ENCODE measurements at places on chromosomes 12 and 14.

DNA sequence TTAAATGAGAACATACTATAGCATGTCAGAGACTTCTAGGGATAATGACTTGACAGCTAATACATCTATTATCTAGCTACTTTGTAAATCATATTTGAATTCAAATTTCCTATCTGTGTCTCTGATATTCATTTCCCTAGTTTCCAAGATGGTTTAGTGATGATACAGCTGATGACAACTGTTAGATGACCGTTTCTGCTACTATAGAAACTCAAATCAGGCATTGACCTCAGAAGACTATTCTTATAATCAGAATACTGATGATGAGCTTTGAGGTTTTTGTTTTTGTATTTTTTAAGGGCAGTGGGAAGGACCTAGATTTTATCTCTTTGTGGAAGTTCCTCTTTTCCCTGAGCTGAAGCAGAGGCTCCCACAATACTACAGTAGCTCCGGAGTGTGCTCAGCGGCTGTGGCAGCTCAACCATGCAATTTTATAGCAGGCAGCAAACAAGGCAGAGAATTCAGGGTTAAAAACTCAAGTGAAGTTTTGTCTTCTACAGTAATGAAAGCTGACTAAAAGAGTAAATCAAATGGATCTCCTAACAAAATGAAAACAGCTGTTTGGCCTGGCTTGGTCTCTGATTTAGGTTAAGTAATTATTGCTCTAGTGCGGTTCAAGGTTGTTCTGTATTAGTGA is 145.1 kb downstream of the SLC25A21 start:
- DNase-seq = no peak

DNA sequence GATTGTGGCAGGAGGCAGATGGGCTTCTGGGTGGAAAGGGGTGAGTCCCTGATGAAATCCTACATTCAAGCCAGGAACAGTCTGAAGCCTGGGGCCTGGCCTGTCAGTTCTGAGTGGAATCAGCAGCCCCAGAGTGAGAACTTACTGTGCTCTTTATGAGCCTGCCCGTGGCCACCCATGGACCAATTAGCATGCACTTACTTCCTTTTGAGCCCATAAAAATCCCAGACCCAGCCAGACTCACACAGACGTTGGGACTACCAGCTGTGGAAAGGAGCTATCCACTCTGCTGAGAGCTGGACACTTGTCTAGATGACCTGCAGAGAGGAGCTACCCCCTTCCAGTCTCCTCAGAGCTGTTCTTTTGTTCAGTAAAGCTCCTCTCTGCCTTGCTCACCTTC is 104.5 kb downstream of the MNAT1 start:
- no peak for DNase-seq

DNA sequence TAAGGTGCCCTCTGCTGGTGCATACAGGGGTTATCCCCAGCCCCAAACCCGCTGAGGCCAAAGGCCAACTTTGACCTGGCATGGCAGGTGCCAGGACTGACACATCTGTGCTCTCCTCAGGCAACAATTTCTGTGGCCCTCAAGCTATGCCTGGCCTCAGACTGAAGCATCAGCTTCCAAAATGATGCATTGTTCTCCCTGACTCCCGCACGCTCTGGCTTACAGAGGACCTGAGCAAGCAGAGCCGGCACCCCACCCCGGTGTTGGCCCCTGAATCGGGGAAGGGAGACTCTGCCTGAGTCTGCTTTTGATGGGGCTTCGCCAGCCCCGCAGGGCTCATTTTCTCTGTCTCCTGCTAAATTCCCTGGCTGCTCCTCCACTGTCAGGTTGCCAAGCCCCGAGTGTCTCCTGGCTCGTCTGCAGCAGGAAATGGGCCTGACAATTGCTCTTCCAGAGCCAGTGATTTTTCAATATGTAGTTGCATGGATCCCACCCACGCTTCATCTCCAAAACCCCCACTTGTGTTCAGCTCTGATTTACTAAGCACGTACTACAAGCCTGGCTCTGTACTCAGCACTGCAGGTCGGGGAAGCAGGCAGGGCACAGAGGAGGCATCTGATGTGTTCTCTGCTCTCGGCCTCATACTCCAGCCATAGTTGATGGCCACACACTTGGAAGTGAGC is 126.1 kb downstream of the SLC38A6 start:
- DNase-seq = no peak

DNA sequence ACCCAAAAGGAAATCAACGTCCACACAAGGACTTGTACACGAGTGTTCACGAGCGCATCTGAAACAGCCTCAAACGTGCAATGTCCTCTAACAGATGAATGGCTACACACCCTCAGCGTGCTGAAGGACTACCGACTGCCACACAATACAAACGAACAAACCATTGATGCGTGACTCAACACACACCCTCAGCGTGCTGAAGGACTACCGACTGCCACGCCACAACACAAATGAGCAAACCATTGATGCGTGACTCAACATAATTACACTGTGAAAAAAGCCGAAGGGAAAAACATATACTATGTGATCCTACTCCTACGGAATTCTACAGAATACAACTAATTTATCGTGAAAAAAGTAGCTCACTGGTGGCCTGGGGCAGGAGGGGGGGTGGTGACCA is 25.1 kb upstream of the BTBD6 start:
- no peak for DNase-seq

- DNase-seq = no peak
Observed at GRCh38 chr12:94374124-94374523, 85.5 kb downstream of the CEP83 start.

DNA sequence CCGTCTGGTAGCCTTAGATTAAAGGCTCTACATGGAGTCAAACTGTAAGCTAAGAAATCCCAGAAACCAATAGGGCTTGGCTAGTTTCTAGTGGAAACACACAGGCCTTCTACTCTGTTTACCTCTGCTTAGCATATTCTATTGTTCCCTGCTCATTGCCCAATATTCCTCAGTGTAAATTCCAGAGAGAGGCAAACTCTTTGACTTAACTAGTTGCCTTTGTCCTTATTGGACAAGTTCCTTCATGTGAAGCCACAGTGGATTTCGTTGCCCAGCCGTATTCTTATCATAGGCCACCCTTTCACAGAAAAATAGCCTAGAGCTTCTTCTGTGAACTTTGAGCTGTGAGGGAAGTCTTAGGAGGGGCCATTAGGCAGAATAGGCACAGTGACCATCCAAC is 186.1 kb downstream of the PLCZ1 start:
- DNase-seq = no peak

DNA sequence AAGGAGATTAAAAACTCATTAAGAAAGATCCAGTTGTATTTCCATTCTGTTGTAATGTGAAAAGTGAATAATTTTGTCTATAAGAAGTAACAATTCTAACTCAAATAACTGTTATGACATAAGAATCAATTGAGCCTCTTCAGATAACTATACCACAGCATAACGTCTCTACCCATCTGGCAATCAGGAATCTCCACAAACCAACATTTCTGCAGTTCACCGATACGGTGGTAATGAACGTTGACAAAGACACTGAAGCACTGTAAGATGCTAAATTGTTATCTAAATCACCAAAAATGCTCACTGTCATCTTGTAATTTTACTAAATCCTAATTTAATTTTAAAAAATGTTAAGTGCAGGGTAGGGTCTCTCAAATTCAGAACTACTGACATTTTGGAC is 130.9 kb upstream of the USP15 start:
- no peak for DNase-seq

DNA sequence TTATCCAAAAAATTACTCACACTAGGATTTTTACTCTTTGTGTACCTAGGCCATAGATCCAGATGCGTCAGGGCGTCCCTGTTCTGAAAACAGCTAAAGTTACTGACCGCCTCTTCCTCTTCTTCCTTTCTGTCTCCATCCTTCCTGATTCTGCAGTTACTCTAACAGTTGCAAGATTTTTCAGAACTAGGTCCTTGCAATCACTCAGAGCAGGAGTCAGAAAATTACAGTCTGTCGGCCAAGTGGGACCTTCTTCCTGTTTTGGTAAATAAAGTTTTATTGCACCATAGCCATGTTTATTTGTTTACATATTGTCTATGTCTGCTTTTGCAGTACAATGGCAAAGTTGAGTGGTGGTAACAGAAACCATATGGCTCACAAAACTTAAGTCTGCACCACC is 25.6 kb upstream of the FGF6 start:
- no peak for DNase-seq

DNA sequence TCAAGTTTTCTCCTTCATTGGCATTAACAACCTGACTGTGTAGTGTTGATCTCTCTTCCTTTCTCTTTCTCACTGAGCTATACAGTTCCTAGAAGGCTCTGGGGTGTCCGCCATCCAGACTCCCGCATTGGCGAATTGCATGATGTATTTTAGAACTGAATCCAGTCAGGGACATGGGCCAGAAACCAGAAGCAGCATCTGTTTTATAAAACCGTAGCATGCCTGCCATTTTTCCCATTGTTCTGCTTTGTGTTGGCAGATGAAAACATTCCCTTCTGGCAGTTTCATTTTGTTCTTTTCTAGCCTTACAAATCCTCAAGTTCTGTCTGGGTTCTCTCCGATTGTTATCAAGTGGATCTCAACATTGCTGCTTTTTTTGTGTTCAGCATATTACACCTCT is 268.3 kb upstream of the SEL1L start:
- DNase-seq = no peak

- no peak for DNase-seq
Observed at GRCh38 chr12:85588221-85588620, 248.0 kb downstream of the RASSF9 start.

- DNase-seq = no peak
Observed at GRCh38 chr12:53539526-53539925, 32.2 kb upstream of the NPFF start.

GRCh38 chr14:75068294-75069120 is 934 bp upstream of the ZC2HC1C start:
- no peak for DNase-seq

- no peak for DNase-seq
Observed at GRCh38 chr12:100823963-100824362, 29.4 kb downstream of the ANO4 start.
